Natural killer cell treated with Interleukin-12 subunit alpha and Interleukin-12 subunit beta and Interleukin-15 and Interleukin-18, amount 100 ng/mL, for 72 hours (primary cell): ENCODE measurements at places on chromosomes 11 and 22.

GRCh38 chr11:73314117-73314961 lies 6.3 kb downstream of the ARHGEF17 start:
- no peak for DNase-seq

DNA sequence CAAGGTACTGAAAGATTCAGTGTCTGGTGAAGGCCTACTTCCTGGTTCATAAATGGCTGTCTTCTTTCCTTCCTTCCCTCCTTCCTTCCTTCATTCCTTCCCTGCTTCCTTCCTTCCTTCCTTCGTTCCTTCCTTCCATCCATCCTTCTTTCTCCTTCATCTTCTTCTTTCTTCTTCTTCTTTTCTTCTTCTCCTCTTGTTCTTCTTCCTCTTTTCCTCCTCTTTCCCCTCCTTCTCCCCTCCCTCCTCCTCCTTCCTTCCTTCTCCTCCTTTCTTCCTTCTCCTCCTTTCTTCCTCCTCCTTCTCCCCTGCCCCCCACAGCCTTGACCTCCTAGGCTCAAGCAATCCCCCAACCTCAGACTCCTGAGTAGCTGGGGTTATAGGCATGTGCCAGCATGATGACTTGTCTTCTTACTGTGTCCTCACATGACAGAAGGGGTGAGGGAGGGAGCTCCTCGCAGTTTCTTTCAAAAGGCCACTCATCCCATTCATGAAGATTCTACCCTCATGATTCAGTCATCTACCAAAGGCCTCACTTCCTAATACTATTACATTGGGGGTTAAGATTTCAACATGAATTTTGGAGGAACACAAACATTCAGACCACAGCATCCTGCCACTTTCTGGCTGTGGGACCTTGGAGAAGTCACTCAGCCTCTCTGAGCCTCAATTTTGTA lies 22.6 kb upstream of the CCDC134 start:
- DNase-seq, result no peak

- no peak for DNase-seq
These were observed 72.7 kb downstream of the SIK2 start for GRCh38 chr11:111674941-111675340.

GRCh38 chr11:32310214-32310601 lies 125.1 kb downstream of the WT1 start:
- DNase-seq, result no peak

DNA sequence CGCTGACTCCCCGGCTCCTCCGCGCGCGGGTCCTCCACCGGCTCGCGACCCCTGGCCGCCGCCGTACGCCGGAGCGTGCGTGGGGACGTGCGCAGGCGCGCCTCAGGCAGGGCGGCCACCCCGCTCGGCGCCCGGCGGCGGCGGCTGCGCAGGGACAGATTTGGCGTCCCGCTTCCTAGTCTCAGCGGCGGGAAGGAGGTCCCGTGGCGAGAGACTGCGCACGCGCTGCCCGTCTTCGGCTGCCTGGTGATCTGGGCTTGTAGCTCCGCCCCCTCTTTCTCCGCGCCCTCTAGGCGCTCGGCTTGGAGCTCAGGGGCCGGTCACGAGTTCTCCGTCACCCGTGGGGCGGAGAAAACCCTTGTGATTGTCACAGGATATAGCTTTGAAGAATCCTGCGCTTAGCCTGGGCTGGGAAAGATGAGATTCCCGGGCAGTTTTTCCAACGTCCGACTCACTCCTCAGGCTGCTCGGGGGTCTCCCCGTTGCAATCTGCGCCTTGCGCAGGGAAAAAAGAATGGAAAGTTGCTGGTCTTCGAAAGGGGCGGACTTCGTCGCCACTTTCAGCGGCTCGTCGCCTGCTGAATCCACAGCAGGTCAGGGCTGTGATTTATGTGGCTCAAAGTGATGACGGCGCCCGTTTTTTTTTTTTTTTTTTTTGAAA lies at the start of gene PATL1:
TSS of gene PATL1 (minus strand) at position 88 of the 661 bp plus-strand sequence. CDS start 142 bp downstream, outside the sequence.
- DNase-seq, result peak; percentile 100

- DNase-seq, result no peak
These were observed 31.6 kb upstream of the ACCSL start for GRCh38 chr11:44016131-44016530.

DNA sequence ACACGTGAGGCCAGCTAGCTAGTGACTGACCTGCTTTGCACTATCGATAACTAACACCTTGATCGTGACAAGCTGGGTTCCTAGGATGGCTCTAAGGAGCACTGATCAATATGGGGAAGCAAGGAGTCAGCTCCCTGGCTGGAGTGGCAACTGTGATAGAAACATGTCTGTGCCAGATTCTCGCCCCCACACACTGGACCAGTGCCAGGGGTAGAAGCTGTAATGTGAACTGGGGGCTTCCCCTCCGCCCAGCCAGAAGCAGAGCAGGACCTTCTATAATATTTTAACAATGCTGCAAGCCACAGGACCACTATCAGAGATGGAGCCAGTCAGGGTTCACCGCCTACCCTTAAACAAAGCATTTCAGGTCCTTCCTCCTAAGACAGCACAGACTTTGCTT lies 96.5 kb downstream of the DSCAML1 start:
- DNase-seq, result no peak

DNA sequence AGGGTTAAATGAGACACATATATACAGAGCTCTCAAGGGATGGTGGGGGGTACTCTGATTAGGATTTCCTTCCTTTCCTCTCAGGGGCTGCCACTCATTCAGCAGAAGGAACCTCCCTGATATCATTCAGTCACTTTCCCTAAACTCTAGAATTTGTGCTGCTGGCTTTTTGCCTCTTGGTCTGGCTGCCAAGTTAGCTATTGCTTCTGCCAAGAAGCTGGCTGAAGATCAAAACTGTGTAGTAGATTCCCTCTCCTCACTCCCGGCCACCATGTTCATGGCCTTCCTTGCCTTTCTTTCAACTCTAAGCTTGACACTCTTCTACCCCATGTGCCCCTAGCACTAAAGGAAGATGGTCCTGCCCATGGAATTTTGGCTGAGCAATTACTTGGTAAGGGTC lies 18.7 kb downstream of the SLC6A5 start:
- DNase-seq, result no peak

GRCh38 chr11:35579557-35580396 lies 38.5 kb upstream of the FJX1 start:
- no peak for DNase-seq
